ENCODE measurements at places on chromosomes 1 and 21.

GRCh38 chr1:243731301-243731891 is 118.6 kb downstream of the AKT3 start:
- no peak for DNase-seq

- DNase-seq = no peak
These were observed 241.4 kb downstream of the TOMM20 start for GRCh38 chr1:234887016-234887900.

DNA sequence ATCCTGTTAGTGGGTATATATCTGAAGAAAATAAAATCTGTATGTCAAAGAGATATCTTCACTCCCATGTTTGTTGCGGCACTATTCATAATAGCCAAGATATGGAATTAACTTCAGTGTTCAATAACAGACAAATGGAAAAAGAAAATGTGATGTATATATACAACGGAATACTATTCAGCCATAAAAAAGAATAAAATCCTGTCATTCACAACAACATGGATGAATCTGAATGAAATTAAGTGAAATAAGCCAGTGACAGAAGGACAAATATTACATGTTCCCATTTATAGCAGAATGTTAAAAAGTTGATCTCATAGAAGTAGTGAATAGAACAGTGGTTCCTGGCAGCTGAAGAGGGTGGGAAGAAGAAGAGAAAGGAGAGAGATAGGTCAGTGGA is 239.1 kb upstream of the RUNX1 start:
- DNase-seq = no peak

DNA sequence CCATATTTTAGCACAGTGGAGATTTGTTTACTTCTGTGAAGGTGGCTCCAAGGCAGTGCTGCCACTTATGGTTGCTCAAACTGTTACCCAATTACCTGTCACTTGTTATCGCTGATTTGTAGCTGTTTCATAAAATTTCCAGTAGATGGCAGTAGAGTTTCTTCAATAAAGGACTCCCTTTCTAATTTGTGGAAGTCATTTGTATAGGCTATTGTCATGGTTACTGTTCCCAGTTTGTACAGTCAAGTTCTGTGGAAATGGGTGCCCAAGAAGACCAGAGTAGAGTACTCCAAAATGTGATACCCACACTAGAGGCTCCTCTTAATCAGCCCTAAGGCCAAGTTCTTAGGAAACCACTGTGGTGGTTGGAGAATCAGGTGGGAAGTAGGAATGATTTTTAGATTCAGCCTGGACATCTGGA is 186.1 kb downstream of the CLEC20A start:
- no peak for DNase-seq
